ENCODE measurements at places on chromosomes 6 and 20.

- peak; percentile 68 for DNase-seq
Measured at GRCh38 chr6:4912559-4912958, 91.3 kb downstream of the RPP40 start.

- no peak for DNase-seq
Measured at GRCh38 chr6:15926256-15926655, 202.6 kb upstream of the MYLIP start.

DNA sequence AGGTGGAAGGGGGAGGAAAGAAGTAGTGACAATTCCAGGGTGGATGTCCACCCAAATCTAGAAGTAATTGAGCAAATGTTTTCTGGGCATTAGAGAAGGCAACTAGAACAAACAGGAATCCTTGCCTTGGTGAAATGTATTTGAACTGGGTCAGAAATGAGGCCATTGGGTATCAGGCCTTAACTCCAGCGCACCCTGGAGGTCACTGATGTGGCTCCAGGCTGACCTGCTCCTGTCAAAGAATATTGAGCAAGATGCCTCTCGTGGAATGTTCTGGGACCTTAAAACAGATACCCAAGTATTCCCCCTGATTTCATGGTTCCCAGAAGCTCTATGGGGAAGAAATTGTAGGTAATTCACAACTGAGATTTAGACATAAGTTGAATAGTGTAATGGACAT lies 6.9 kb downstream of the HLA-DPB1 start:
- DNase-seq = peak; percentile 91

DNA sequence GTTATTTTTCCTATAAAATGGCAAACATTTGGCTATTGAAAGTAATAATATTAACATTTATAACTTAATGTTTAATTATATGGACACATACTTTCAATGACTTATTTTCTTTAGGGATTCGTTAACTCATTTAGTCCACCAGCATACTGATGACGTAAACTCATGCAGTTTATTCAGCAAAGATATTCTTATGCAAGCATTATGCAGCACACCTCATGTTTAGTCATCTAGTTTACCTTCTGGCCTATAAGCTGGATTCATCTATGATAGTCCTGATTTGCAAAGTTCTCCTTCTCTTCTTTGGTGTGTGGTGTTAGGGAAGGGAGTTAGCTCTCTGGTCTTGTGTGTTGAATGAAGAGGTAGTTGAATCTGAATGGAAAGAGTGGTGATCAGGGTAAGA lies 60.0 kb downstream of the OR2J2 start:
- no peak for DNase-seq

- DNase-seq = no peak
Measured at GRCh38 chr6:65170273-65170672, 536.8 kb downstream of the EYS start.

DNA sequence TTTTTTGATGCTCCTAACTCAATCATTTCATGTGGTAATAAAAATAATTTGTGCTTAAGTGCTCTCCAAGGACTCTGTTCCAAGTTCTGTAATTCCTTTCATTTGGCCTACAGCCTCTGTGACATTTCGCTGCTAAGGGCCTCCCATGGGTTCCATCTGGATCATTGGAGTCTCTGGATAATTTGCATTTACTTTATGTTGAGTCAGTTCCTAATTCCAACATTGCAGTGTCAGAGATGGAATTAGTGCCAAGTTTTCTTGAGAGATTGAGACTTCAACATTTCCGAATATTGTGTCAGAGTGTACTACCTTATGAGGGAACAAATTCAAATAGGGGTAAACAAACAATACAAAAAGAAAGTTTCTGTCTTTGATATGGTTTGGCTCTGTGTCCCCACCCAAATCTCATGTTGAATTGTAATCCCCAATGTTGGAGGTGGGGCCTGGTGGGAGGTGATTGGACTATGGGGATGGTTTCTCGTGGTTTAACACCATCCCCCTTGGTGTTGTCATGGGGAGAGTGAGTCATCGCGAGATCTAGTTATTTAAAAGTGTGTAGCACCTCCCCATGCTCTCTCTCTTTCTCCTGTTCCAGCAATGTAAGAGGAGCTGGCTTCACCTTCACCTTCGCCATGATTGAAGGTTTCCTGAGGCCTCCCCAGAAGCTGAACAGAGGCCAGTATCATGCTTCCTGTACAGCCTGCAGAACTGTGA lies 244.1 kb upstream of the TBX18 start:
- no peak for DNase-seq

DNA sequence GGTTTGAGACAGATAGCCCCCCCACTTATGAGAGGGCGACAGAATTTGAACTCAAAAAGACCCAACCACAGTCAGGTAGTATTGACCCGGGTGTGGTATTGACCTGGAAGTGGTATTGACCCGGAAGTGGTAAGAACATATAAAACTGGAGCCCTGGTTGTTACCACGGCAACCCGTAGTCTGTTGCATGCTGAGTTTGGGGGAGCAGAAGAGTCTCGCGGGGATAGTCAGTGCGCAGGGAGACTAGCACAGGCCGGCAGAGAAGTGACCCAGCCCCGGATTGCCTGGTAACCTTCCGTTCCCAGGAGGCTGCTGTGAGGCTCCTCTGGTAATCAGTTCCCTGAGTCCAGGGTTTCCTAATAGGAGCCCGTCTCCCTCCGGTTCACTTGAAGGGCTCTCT lies 96.2 kb downstream of the SNX5 start:
- DNase-seq = peak; percentile 63

GRCh38 chr6:31737315-31737990 lies 1.1 kb upstream of the CLIC1 start:
- peak; percentile 60 for DNase-seq

- no peak for DNase-seq
Measured at GRCh38 chr6:20856681-20857288, 322.5 kb downstream of the CDKAL1 start.

DNA sequence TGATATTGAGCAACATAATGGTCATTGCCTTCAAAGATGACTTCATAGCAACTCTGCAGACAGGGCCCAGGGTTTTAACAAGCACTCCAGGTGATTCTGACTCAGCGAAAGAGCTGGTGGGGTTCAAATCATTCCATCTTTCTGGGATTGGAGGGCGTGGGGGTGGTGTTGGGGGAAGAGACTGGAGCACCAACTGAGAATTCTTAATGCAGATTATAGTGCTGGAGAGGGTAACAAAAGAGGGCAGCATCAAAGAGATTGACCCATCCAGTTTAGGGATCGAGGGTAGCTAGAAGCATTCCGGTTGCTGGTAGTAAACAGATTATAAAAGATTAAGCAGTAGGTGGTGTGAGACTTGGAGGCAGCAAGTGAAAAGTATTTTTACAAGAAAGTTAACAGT lies 15.9 kb downstream of the PFDN4 start:
- DNase-seq = peak; percentile 90

DNA sequence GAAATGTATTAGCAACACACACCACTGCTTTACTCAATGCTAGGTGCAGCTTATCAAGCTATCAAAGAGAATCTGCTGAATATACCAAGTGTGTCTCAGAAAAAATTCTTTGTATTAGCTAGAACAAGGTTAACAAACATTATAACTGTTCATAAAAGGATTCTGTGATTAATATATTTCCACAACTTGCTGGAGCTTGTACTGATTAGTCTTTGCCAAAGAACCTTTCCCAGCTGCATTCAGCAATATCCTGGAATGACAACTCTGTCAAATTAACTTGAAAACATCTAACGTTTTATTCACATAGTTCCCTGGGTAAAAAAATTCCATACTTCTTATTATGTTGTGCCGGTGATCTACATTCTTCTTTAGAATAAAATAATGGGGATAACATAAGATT lies 252.7 kb downstream of the FOXC1 start:
- DNase-seq = no peak

DNA sequence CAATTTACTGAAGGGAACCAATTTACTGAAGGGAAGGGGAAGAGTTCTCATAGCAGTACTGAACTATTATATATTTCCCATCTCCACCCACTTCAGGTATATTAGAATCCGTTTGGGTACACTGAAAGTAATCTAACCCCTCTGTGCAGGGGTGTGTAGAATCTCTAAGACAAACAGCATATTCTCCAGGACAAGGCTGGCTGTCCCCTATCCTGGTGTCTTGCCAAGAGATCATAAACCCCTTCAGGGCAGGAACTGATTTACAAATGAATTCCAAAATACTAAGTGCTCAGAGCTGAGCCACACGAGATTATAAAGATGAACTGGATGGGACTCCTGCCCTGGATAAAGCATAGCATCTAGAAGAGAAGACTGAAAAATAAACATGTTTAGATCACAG lies 9.2 kb downstream of the ASF1A start:
- no peak for DNase-seq

DNA sequence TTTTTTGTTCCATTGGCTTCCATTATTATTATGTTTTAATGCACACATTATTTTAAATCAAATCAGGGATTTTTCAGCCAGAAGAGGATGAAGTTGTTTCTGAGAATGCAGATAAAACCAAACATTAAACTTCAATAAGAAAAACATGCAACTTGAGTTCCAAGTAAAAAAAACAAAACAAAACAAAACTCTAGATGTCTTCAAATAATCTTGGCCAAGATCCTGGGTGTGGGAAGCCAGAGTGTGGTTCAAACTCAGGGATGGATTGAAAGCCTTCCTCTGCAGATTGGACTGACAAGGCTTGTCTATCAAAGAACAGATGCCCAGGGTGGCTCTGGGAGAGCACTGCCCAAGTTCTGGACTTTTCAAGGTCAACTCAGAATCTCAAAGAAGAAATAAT lies 134.1 kb downstream of the LCA5 start:
- no peak for DNase-seq

- no peak for DNase-seq
Measured at GRCh38 chr6:106939208-106939607, 35.3 kb downstream of the CD24 start.

DNA sequence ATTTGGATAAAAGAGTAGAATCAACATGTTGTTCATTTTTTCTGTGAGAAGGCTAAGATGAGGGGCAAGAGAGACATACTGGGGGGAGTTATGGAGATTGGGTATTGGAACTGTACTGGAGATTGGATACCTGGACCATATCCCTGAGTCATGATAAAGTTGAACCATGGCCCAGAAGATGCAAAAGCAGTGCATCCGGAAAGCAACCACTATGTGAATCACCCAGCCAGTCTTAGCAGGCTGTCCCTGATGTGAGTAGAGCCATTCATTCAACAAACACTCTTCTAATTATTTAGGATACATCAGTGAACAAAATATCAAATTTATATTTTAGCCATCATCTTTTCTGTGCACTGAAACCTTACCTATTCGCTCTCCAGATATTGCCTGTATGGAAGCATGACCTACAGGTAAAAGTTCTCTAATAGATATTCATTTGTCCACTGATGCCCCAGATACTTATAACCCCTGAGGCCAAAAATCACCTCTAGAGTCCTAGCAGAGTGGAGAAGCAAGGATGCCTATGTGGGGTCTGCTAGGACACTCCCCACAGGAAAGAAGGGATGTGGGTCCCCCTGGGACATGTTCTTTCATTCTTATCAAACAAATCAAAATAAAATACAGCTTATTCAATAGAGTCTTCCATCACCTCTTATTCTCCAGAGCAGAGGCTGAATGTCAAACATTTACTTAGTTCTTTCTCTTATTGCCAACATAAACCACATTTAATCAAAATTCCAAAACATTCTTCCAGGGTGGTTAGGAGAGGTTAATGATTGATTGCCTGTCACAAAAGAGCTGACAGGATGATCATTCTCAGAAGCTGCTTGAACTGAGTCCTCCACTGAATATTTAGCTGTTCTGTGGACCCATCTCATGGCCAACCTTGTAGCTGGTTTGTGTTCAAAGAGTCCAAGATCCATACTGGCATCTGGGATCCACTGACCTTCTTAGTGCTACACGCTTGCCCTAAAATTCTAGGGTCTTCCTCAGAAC lies 37.0 kb upstream of the PKHD1 start:
- DNase-seq = no peak

DNA sequence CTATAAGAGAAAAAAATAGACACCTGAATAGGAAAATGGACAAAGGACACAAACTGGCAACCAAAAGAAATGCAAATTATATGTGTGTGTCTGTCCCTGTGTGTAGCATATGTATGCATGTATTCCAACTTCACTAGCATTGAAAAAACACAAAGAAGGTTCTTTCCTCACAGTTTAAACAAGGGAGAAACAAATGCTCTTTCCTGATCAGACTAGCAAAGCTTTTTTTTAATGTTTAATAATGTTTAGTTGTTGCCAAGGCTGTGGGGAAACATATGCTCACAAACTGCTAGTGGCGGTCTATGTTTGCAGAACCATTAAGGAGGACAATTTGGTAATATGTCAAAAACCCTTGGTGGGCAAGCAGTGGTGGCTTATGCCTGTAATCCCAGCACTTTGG lies 22.4 kb downstream of the SMLR1 start:
- no peak for DNase-seq

DNA sequence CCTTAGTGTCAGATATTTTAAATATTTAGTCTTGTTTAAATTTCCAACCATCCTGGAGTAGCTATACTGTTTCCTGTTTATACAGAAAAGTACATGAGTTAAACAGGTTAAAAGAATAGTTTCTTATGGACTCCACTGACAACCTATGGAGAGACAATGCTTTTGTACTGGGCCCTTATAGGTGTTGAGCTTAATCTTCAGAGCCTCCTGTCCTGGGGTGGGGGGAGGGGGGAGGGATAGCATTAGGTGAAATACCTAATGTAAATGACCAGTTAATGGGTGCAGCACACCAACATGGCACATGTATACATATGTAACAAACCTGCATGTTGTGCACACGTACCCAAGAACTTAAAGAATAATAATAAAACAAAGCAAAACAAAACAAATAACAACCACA lies 322.9 kb downstream of the GRIK2 start:
- DNase-seq = peak; percentile 45

- no peak for DNase-seq
Measured at GRCh38 chr20:61801065-61801360, 264.7 kb downstream of the TAF4 start.

DNA sequence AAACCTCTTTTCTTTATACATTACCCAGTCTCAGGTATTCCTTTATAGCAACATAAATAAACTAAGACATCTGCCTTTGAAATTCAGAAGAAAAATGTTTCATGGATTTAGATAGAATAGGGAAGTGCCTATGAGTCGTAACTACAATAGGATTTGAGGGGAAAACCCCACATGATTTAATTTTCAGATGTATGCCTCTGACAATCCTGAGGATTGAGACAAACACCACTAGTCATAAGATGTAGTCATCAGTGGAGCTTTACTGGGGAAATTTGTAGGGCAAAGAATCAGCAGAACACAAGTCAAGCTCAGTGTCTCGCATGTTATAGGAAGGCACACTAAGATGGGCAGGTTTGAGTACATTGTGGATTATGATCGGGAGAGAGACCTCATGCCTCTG lies 566.4 kb downstream of the BMP2 start:
- DNase-seq = no peak

All from endodermal cell (in vitro differentiated cells).